ENCODE measurements at places on chromosomes 16 and 17.

- no peak for DNase-seq
These were observed 30.9 kb upstream of the SUPT4H1 start for GRCh38 chr17:58382872-58383242.

DNA sequence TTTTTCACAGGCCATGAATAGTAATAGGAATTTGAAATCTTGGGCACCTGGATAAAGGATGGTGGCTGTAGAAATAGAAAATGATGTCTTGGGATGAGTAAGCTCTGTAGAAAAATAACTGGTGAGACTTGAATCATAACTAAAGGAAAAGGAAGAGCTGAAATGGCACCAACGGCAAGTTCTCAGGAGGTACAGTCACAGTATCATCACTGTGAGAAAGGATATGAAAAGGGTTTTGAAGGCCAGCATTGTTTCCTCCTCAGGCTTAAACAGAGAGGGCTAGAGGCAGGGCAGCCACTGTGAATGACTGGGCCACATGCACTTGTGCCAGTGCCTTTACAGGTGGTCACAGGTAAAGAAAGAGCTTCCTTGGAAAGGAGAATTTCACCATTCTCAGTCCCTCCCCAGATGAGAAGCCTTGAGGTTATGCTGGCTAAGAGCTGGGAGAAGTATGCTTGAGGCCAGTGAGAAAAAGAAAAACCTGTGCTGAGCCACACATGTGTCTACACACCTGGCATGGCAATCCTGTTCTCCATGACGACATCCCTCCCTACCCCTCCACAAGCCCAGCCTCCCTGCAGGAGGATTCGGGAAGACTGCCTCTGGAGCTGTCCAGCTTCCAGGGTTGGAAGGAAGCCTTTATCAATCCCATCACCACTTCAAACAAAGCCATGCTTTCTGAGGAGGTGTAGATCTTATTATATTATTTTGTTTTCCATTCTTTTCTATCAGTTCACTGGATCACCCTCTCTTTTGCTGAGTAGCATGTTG is 3.8 kb upstream of the ANKFN1 start:
- no peak for DNase-seq

DNA sequence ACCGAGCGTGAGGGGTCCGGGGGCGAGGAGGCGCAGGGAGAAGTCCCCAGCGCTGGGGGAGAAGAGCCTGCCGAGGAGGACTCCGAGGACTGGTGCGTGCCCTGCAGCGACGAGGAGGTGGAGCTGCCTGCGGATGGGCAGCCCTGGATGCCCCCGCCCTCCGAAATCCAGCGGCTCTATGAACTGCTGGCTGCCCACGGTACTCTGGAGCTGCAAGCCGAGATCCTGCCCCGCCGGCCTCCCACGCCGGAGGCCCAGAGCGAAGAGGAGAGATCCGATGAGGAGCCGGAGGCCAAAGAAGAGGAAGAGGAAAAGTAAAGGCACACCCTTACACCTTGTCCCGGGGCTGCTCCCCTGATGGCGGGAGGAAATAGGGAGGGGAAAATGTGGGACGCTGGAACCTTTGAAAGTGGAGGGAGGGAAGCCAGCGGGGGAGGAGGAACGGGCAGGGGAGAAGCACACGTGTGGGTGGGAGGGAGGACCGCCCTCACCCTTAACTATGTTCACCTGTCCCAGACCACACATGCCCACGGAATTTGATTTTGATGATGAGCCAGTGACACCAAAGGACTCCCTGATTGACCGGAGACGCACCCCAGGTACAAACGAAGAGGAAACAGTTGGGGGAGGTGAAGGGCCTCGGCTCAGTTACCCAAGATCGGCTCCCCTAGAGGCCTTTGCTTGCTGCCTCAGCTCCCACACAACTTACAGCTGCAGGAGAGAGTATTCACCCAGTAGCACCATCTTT is 916 bp downstream of the PAGR1 start:
- peak; percentile 81 for DNase-seq

- DNase-seq: no peak
These were observed 3.4 kb upstream of the PDZD9 start for GRCh38 chr16:22004341-22004740.

- DNase-seq: no peak
These were observed 313.0 kb downstream of the SOX9 start for GRCh38 chr17:72433797-72434196.

DNA sequence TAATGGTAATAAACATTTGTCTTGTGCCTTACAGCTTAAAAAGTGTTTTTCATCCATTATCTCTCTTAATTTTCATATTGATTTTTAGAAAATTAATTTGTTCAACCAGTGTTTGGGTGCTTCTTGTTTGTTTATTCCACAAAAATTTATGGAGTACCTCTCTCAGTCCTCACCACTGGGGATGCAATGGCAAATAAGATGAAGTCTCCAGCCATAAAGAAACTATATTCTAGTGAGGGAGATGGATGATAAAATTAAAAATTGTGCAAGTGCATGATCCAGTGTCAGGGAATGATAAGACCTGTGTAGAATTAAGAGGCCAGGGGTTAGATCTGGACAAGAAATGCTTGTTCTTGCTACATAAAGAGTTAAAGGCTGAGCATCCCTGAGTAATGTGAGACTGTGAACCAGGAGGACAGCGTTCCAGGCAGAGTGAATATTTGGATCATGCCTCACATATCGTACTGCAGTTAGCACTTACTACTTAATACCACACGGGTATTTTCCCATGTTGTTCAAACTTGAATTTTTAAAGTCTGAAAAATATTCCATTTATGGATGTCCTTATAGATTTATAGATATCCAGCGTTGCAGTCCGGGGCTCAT is 535.7 kb upstream of the HSBP1 start:
- DNase-seq: no peak
